Astrocyte (in vitro differentiated cells and primary cell): ENCODE measurements at places on chromosomes 7 and 10. TPM values are rescaled to one million over a fixed set of nuclear protein-coding genes. Genes with fewer than 3 reads are reported as not detected.

The NUDT13 gene
- 2.2 and 2.4 TPM in 2 replicates for total RNA-seq

The MOGAT3 gene
- not detected in 2 replicates for total RNA-seq

The SPDYE9 gene
- total RNA-seq = not detected in 2 replicates

The BMPR1A gene
- 52.2 and 52.7 TPM in 2 replicates for total RNA-seq

The CHN2 gene
- 2.5 and 3.6 TPM in 2 replicates for total RNA-seq

The CDC14C gene
- total RNA-seq = 0.14 and 0.17 TPM in 2 replicates

The PAPOLB gene
- total RNA-seq = not detected in 2 replicates

The ST8SIA6 gene
- 0.12 TPM in 1 of 2 replicates, not detected in the other for total RNA-seq

DNA sequence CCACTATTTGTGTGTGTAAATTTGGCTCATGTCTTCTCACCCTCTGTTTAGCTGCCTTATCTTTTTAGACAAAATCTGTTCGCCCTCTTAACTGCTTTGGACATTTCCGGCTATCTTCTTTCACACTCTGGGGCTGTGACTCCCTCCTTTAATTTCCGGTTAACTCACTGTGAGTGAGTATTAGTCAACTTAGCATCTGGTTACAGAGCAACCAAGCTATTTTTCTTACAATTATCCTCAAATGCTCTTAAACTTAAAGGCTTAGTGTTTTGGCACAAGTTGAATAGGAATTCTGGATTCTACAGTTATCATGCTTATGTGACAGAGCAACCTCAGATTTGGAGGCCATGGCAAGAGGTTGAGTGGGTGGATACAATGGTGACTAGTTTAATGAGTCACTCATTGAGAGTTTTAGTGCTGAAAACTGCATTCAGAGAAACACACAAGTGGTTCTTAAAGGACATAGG lies 177.6 kb upstream of the SEMA3A start:
- DNase-seq = peak; percentile 99

DNA sequence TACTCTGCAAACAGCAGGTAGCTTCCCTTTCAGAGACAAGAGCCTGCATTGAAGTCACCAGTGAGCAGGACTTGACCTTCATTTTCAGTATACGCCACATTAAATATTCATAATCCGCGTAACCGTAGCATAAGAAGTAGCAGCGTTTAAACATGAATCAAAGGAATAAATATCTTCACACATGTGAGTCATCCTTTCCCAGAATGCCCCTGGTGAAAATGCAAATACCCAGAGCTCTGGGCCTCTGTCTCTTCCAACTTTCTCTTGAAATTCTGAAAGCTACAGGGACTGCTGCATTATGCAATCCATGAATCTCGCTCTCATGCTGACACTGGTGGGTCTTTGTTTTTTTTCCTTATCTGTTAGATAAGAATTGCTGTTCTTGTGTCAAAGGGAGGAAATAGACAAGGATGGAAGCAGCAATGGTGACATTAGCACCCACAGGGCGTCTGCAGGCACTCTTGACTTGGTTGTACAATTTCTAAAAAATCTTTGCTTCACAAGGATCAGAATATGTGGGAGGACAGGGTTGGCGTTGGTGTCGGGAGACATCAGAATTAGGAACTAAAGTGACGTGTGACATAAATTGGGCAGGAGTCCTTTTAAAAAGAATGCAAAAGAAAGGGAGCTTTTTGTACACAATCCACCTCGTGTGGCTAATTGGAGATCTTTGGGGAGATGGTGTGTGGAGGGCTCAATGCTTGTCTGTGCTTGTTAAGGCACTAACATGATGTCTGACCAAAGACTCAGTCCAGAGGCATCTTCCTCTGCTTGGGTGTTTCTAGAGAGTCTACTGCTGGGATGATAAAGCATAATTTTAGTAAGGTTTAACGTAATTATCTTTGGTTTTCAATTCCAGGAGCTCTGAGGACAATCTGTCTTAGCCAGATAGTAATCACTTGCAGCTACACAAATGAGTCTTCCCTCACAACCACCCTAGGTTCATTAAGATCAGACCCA lies 390.3 kb downstream of the KCNMA1 start:
- peak; percentile 77 for DNase-seq

DNA sequence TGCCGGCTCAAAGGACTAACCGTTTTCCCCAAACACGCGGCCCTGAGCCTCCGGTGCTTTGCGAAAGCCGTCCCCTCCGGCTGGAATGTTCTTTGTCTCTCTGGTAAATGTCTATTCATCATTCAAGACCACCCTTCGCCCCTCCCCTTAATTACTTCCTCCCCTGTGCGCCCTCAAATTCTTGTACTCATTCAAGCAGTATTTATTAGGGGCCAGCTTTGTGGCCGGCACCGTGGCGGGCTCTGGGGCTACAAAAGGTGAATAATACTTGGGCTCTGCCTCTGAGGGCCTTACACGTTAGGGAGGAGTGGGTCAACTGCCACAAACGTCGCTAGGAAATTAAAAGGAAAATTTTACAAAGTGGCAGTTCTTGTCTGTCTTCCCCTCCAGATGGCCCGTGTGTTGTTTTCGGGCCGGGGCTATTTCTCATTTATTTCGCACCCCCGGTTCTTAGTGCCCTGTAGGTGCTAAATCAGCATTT lies 1.5 kb upstream of the MEST start:
- DNase-seq = peak; percentile 40

GRCh38 chr10:133487085-133487484 lies 33.3 kb downstream of the SCART1 start:
- DNase-seq = no peak

DNA sequence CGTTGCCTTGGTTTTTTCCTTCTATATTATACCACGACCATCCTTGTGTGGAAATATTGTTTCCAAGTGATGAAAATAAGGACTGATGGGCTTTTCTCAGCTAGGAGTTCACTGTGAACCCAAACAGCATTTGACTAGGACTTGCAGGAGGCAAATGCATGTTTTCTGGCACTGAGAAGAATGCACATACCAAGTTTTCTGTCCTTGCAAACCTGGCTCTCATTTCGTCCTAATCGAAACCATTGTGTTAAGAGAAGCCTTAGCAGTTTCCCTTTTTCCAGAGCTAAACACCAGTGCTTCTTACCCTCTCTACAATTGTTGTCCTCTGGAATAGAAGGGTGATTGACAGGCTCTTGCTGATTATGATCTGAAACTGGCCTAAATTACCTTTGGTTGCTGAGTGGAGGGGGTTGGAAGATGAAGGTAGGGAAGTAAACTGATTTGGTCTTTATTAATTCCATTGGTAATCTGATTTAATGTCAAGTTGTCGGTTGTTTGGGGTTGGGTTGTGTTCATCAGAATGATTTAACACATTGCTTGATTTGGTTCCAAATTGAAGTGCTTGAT lies 33.1 kb upstream of the ELMO1 start:
- no peak for DNase-seq

DNA sequence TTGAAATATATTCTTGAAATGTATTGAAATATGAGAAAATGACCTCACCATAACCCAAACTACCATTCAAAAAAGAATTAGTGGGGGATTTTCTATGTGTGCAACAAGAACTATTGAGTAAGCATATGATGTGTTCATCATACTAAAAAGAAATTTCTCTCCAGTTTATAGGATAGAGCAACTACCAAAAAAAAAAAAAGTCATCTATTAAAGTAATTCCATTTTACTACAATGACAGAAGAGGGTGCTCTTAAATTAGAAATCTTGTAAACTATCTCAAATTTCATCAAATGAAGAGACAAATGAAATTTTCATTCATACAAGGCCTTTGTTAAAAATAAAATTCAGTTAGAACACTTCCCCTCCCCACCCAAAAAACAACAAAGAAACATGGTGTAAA lies 195.4 kb upstream of the PLXDC2 start:
- DNase-seq = no peak

DNA sequence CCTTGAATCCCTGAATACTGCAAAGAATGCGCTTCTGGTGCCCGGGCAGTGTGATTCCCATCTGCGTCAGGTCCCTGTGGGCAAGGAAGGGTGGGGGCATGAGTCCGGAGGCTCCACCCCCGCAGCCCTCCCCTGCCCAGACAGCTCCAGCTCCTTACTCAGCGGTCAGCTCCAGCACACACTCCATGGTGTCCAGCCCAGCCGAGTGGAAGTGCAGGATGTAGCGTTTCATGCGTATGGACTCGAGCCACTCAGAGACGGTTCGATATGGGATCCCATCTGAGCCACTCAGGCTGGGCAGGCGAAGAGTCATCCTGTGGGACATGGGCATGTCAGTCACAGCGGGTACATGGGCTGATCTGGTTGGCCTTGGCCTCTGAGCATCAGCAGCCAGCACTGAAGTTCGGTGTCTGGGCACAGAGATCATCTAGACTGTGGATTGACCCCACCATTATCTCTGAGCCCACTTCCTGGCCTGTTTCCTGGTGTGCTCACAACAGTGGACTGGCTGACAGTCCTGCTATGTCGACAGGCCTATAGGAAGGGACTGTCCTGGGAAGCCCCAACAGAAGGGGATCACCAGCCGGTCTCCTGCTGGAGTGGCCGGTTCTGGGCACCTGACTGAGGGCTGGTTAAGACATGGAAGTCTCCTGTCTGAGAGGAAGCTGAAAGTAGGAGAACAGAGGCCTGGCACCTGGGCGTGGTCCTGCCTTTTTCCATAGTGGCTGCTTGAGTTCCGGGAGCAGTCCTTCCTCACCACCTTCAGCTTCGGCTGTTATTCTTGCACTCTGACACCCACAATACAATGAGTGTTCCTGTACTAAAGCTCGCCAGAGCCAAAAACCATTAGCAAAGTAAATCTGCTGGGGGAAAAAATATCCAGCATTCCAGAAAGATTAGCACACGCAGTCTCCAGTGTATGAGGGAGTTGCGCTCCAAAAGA lies 10.6 kb downstream of the ZYX start:
- peak; percentile 87 for DNase-seq

DNA sequence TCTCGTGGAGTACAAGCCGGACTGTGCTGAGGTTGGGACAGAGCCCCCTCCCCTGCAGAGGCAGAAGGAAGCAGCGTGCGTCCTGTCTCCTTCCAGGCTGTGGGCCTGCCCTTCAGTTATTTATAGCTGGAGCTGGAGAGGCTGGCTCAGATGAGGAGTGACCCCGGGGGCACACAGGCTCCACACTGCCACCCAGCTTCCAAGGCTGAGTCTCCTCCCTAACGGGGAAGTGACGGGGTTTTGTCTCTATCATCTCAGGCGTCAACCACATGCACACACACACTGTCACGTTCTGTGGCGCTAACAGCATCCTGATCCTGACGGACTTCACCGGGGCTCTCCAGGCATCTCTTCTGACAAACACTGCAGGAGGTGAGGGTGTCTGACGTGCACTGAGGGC lies 25.4 kb downstream of the AMZ1 start:
- no peak for DNase-seq

DNA sequence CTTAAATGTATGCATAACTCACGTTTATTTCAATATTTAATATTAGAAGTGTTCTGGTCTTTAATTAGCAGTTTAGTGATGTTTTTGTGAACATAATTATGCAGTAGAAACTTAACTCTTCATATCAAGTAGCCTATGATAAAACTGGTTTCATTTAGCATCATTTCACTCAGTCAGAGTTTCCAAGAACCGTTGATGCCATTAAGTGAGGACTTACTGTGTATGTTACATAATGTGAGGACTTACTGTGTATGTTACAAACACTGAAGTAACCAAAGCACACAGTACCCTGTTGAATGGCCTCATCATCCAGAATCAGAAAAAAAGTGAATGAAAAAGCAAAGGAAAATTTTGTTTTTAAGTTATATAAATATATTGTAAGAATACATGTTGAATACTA lies 32.9 kb upstream of the PBLD start:
- no peak for DNase-seq

- DNase-seq = no peak
Measured at GRCh38 chr7:105810556-105810955, 65.8 kb downstream of the ATXN7L1 start.

DNA sequence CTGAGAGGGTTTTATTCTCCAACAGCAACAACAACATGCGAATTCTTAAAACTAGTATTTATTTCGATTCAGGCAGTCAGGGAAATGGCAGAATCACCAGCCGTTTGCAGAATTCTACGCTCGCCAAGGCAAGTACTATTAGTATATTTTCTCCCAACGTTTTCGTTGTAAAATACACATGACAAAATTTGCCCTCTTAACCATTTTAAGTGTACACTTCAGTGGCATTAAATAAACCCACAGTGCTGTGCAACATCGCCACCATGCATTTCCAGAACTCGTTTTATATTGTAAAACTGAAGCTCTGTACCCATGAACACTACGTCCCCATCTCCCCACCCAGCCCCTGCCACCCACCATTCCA lies 10.8 kb downstream of the EN2 start:
- no peak for DNase-seq

GRCh38 chr7:141281311-141281710 lies 207.4 kb downstream of the TMEM178B start:
- DNase-seq = no peak

GRCh38 chr10:63157845-63158624 lies 24.9 kb downstream of the NRBF2 start:
- peak; percentile 86 for DNase-seq

DNA sequence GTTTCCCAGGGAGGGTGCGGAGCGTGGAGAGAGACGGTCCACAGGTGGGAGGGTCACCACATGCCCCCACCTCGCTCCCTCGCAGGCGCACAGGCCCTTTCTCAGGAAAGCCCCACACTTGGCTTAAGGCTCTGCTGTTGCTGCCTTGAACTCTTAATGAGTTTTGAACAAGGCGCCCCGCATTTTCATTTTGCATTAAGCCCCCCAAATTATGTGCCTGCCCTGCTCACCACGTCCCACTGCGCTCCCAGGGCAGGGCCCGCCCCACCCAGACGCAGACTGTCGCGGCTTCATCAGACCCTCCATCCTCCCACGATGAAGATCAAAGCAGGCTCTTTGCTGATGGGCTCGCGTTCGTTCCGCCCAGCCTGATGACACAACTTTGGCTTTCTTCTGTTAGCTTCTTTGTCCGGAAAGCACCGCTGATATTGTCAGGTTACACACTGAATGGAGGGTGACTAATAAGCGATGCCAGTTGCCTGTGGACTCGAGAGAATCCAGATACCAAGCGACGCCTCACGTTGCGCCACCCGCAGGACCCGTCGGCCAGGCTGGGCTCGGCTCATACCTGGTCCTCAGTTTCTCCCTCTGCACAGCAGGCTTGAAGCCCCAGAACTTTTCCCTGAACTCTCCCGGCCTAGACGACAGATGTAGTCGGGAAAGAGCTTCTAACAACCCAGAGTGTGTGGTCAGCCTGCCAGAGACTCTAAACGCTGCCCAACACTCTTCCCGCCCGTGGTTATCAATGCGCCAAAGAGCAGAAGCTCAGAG lies 9.5 kb downstream of the CALML3 start:
- no peak for DNase-seq

GRCh38 chr7:132051311-132051710 lies 494.9 kb upstream of the PODXL start:
- no peak for DNase-seq

- DNase-seq = no peak
Measured at GRCh38 chr7:41378156-41378555, 324.7 kb downstream of the INHBA start.
